Endothelial cell (in vitro differentiated cells): ENCODE measurements at places on chromosomes 12 and 14.
A peak's percentile ranks its signal among the peaks of the same experiment; 100 is the strongest.

DNA sequence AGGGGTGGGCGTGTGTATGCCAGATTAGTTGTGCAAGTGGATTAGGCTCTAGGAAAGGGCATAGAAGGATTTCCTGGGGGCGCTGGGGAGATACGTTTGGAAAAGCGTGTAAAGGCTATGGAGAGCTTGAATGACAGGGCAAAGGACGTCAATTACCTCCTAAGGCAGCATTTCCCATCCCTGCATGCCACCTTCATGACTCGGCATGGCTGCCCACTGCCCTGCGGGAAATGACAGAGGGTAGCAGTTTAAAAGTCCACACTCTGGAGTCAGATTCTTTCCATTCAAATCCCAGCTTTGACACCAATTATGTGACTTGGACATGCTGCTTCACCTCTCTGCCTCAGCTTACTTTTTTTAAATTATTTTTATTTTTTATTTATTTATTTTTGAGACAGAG is 14.8 kb upstream of the TMEM229B start:
- DNase-seq: no peak

DNA sequence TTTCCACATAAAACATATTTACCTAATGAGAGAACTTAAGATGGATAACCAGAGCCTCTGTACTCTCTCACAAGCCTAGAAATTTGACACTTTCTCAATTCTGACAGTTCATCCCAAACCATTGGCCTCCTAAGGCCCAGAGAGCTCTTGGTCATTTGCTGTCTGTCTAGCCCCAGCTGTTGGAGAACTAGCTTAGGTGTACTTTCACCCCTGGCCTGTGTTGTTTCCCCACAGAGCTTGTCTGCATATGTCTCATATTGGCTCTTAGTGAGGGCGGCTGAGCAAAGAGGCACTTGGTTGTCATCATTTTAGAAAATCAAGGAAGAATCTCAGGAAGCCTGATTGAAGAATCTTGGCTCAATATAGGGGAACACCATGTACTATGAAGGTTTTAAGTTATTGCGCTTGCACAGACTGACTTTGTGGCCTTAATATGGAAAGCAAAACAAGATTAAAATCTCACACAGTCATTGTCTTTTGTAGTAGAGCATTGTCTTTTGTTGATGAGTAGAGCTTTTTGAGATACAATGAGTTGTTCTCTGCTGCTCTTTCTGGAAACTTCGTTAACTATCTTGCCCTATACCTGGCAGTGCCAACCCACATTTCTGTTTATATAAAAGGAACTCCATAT is 324.6 kb downstream of the RAD51B start:
- DNase-seq: no peak

DNA sequence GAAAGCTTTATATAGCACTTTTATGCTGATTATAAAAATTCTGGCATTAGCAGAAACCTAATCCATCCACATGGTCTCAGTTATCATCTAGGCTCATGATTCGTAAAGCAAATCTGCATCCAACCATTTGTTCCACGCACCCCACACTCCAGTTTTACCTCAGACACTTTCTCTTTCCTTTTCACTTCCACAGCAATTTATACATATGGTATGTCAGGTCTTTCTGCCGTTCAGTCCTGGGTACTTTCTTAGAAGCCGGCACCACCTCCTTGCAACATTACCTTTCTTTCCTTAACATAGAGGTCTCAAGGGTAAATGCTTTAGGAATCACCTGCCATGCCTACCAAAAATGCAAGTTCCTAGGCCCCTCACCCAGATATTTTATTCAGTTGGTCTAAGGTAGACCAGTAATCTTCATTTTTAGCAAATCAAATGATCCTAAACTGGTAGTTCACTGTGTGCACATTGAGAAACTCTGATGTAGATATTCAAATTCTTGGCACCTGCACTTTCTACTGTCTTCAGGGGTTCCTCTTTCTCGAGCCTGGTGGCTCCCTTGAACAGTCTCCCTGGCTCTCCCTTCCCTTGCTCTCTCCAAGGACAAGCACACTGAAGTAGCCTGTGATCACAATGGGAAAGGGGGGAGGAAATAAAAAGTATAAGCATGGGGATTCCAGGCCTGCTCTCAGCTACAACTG is 2.8 kb upstream of the KRAS start:
- no peak for DNase-seq

- DNase-seq: no peak
Observed at GRCh38 chr12:38711054-38711453, 194.3 kb downstream of the CPNE8 start.

DNA sequence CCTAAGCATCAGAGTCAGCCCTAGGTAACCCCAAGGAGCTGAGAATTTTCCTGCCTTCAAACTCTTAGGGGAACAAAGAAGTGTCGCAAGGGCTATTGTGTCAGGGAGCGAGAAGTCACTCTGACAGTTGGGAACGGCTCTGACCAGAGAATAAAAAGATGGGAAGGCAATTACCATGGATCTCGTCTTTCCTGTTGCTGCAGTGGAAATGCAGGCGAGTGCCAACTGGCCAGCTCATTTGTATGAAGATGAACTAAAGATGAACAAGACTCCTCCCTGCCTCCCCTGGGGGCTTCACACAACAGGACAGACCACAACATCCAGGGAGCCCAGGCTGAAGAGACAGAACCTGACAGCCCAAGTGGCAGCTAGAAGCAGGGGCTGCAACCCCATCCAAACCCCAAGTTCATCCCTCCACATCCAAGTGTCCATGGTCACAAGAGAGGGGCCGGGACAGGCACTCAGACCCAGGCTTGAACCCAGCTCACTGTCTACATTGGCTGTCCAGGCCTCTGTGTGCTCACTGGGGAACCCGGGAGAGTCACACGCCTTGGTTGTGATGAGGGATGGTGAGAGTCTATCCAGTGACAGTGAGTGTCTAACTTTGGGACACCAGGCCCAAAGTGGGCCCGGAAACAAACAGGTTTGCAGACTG is 322.4 kb downstream of the BCL11B start:
- no peak for DNase-seq

DNA sequence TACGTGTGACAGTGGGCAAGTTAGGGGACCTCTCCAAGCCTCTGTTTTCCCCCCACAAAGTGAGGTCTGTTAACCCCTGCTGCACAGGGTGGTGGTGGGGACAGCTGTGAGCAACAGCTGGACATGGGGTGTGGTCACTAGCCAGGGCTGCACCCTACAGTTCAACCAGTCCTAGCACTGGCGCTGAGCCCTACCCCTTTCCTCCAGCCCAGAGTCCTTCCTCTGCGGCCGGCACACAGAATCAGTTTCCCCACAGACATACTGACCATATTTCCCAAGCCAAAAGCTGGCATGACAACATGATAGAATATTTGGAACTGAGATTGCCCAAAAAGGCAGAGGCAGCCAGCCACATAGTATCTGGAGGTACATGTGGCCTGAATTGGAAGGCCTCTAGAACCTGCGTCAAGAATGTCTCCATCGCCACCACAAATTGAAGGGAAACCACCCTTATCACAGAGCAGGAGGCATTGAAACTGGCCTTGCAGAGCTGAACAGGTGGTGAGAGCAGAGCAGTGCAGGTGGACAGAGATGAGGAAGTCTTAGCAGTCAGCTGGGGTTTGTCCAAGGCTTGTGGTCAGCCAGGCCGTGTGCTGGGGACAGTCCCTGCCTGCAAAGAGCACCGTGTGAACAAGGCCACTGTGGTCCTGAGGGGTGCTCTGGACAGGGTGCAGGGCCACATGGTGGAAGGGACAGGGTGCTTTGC is 21.2 kb downstream of the DEGS2 start:
- no peak for DNase-seq

DNA sequence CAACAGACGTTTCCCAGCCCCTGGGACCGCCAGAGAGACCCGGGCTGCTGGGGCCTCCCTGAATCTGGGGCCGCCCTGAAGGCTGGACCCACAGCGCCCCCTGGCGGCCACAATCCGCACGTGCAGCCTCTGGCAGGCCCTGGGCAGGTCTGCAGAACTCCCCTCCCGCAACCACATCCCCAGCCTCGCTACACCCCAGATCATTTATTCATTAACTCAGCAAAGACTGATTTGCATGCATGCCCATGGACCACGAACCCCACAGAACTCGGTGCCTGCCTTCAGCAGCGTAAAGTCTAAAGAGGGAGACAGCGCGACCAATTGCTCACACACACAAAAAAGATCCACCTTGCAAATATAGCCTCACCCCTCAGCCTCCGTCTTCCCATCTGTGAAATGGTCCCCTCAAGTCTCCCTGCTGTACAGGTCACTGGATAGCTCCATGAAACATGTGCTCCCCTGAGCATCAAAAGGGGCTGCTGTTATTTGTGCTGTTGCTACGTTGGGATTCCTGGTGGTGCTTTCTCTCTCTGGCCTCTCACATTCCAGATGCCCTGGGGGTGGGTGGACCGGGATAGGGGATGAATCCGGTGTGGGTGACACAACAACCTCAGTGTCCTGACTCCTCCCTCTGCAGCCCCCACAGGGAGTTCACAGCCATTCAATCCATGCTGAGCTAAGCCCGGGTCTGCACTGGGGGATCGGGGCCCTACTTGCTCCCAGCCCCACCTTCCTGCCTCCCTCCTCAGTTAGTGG is 96.4 kb downstream of the SCARB1 start:
- DNase-seq: peak; percentile 88

DNA sequence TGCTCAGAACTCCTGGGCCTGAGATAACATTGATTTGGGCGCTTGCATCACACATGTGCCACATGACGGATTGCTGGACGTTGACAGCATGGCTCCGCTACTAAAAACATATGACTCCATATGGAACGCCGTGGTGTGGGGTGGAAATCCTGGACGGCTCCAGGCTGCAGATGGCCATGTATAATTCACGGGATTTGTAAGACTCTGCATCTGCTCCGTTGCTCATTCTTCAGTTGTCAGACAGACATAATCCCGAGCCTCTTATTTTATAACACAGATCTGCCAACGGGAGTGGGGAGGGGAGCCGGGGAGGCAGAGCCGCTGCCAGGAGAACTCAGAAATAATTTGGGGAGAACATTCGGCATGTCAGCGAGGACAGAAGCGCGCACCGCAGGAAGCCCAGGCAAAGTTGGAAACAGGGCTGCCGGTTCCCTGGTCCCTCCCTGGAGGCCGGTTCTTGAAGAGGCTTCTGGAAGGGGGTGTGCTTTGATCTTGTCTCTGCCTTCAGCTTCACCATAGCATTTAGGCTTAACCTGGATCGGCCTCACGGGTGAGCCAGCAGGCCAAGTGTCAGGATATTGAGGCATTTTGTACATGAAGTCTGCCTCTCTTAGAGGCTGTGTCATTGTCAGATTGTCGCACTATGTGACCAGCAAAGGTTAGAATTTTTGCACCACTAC is 45.8 kb upstream of the MYL2 start:
- no peak for DNase-seq

DNA sequence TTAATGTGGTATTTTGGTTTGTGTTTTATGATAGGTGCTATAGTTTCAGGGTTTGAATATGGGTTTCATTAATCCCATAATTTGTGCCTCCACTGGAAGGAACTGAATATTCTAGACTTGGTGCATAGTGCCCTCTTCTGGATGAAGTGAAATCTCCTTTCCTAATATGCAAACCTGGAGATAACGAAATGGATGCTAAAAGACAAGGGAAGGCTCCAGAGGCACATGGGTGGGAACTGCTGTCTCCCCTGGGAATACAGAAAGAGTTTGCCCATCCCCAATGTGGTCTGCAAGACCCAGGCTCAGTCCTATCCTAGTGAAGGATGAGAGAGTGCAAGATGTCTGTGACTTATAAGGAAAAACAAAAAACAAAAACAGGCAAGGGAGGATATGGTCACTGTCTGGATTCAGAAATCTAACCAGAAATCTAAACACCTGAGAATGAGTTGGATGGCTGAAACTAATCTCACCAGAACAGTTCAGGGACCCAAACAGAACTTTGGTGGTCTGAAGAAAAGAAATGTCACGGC is 142.3 kb upstream of the TMPO start:
- peak; percentile 41 for DNase-seq

GRCh38 chr14:33916663-33917565 is 34.0 kb downstream of the EGLN3 start:
- no peak for DNase-seq

GRCh38 chr12:130978785-130979184 is 25.1 kb downstream of the ADGRD1 start:
- no peak for DNase-seq

DNA sequence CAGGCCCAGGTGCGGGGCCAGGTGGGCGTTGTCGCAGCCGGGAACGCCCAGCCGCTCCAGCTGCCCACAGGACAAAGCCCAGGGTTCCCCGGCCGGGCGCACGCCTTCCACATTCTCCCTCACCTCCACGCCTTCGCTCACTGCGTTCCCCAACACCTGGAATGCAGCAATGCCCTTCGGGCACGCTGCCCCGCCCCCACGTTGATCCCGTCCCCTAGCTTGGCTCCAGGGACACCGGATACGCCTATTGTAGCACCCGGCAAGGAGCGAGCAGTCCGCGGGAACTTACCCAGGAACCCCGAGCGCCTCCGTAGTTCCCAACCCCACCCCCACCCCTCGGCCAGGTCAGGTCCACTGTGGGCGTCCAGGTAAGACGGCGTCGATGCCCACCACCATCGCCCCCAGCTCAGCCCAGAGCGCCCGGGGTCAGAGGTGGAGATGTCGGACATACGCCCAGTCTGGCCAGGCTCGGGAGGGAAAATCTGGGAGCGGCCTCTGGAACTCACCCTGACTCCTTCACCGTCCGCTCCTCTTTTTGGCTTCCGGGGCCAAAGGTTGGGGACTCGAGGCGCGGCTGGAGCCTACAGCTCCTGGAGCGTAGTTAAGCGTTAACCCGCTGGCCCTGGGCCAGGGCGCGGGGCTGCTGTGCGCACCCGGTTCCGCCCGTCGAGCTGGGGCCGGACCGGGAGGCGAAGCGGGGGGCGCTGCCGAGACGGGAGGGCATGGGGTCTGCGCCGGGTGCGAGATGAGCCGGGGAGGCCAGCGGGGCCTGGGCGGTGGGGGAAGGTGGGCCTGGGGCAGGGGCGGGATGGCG is 594 bp upstream of the CEP170B start:
- peak; percentile 18 for DNase-seq

GRCh38 chr12:95601091-95601961 is 50.0 kb upstream of the USP44 start:
- DNase-seq: no peak

DNA sequence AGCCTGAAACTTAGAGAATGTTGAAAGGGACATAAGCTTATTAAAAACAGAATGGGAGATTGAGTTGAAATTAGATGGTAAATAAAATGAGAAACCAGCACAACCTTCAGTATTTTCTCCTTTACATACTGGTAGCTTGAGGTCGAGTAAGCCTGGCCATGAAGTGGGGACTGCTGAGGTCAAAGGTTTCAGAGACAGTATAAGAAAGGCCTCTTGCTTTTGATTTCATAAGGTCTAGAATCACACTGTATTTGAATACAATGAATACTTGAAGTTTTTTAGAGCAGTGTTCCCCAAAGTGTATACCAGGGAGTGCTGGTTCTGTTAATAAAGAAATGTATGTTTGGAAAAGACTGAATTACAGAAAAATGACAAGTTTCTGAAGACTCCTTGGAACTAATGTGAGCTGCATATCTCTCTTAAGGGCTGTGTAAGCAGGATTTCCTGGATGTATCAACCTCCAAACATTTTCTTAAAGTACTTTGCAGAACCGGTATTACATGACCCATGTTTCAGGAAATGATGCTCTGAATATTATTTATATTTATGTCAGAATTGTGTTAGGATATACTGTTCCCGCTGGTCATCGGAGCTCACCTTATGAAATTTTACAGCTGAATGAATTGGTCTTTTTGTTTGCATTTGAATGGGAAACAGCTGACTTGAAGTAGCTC is 85.0 kb downstream of the AKAP6 start:
- DNase-seq: no peak

- no peak for DNase-seq
Observed at GRCh38 chr14:78897443-78897842, 727.3 kb downstream of the NRXN3 start.

GRCh38 chr14:22252686-22253085 is 336.3 kb downstream of the DAD1 start:
- DNase-seq: no peak
